ENCODE measurements at places on chromosomes 2 and 18.

DNA sequence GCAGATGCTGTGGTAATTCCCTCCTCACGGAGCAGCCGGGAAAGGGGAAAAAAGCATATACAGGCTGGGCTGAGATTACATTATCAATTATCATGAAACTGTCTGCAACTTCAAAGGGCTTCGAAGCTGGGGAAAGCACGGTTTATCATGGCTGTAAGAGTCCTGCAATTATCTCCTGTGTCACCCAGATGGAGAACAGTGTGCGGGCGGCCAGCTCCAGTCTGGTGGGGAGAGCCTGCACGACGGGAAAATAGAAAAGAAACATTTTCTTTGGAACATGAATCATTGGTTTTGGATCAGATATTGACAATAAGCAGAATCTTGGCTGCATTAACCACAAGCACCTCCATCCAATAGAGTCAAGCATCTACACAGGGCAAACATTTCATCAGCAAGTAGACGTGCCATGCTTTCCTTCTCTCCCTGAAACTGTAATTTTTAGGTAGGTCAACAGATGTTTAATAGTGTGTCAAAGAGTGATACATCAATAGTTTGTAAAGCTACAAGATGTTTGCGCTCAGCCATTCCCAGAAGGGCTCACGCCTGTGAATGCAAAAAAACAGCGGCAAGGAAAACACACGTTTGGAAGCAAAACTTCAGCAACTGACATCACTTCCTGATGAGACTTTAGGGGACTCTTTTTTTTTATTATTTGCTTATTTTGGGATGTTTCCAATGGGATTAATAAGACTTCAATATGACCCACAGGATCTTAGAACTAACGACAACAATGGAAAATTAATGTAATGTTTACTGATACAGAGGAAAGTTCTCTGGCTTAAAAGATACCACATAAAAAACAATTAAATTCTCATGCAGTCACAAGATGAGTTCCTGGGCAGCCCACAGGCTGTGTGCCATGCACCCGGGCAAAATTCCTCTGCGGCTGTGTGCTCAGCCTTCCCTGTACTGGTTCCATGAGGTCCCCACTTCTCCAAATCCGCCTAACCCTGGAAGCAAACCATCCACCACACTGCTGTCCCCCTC lies 111.0 kb upstream of the SALL3 start:
- DNase-seq = no peak

GRCh38 chr2:144946263-144946662 lies 426.3 kb upstream of the ZEB2 start:
- no peak for DNase-seq

GRCh38 chr18:2441544-2441943 lies 129.8 kb downstream of the METTL4 start:
- no peak for DNase-seq

- DNase-seq = no peak
Observed at GRCh38 chr2:29603341-29603740, 318.0 kb downstream of the ALK start.

DNA sequence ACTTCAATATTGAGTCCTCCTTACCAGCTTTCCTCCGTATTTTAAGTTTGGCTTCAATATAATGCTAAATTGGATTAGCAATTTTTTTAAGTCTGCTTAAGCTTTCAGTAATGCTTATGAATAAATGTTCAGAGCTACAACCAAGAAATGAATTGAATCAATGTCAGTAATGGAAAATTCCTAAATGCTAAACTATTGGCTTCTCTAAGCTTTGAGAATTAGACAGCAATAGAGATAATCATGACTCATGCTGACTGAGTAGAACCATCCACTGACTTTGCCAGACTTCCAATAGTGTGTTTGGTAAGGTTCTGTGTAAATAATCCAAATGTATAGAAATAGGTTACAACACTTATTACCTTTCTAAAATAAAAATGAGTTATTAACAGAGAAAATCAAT lies 8.9 kb upstream of the PDE1A start:
- no peak for DNase-seq

DNA sequence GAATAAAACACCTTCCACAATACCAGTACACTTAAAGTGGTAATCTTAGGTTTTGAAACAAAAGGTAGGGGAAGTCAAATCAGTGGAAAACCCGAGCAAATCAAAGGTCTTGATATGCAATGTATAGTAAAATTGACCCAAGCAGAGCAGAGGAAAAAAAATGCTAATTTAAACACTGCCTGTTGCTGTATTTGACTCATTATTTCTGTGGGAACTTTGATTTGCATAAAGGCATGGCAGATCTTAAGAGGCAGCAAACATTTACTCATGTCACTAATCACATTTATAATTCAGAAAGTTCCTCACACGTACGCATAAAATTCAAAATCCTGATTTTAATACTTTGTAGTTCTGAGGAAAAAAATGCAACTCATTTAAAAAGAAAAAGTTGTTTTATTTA lies 64.4 kb downstream of the IKZF2 start:
- DNase-seq = no peak

DNA sequence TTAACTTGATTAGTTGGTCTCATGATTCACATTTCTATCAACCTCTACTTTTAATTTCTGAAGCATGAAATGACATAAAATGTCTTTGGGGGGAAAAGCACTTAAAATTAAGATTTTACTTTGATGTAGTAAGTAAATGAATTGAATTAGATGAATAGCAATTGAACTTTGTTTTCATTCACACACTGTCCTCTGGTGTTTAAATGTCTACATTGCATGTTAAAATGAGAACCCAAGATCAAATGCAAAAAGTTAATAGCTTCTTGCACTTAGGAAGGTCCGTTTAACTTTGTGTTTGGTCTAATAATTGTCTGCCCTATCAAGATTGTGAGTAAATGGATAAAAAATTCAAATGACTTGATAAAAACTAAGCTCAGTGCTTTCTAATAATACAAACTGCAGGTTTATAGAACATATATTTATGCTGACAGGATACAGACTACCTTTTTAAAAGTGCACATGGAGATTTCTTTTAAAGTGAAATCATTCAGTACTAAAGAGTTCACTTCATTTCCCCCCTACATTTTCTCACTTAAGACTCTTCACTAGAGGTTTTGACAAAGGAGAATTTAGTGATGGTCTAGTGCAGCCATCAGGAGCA lies 156.2 kb upstream of the NABP1 start:
- DNase-seq = peak; percentile 88

GRCh38 chr2:192500550-192501200 lies 305.9 kb upstream of the TMEFF2 start:
- DNase-seq = no peak

GRCh38 chr2:205682239-205682970 lies at the start of gene NRP2:
NRP2 (plus strand) TSS chr2:205682501; CDS start chr2:205683291, 790 bp downstream.
- DNase-seq = no peak

DNA sequence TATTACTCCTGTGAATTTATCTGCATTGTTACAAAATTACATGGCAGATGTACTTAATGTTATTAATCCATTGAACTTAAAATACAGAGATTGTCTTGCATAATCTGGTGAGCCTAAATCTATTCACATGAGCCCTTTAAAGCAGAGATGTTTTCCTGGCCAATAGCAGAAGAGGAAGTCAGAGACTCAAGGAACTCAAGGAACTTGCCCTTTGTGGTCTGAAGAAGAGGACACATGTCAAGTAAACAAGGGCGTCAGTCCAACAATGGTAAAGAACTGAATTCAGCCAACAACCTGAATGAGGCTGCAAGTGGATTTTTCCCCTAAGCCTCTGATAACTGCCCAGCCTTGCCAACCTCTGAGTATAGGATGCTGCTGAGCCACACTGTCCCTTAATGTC lies 356.3 kb upstream of the PKDCC start:
- DNase-seq = no peak

All from spinal cord (tissue), 10 donors.